Activated CD8-positive, alpha-beta memory T cell treated with anti-CD3 and anti-CD28 coated beads for 4 hours (primary cell): ENCODE measurements at places on chromosomes 2 and 18.

DNA sequence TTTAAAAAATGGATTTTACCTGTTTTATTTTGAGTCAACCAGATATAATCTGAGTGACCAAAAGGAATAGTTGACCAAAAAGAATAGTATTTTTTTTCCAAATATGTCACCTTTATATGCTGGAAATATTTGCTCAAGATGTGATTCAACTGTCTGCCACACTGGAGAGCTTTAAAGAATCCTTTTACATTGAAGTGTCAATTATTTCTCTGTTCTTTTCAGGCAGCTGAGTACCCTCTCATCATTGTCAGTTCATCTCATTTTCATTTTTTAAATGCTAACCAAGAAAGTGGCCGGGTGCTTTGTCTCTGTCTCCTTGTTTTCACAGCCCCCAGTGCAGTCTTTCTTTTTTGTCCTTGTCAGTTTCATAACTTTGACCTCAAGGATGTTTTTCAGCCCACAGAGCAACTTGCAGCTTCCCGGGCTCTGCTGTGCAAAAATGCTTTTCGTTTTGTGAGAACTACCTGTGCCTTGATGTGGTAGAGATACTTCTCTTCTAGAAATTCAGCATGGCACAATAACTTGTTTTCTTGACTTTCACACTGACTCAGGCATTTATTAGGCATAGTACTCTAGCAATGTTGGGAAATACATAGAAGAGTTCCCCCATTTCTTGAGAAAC, 23.4 kb upstream of the CERS6 start:
- no peak for DNase-seq

GRCh38 chr2:34316788-34317187, 717.7 kb upstream of the FAM98A start:
- DNase-seq: no peak

GRCh38 chr2:20451761-20452499, 5.1 kb downstream of the RHOB start:
- no peak for DNase-seq

DNA sequence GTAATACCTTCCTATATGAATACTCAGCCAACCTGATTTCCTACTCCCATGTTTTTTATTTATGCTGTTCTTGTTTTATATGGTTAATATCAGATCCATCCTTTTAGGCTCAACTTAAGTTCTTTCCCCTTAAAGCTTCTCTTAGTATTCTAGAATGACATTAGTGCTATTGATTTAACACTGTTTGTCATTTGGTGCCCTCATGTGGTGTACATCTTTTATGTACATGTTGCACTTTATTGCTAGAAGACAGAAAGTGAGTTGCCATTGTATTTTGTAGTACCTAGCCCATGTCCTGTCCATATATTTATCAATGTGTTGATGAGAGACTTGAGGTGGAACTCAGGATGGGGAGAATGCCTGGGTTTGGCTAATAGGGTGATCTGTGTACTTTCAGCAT, 2.5 kb downstream of the HTRA2 start:
- no peak for DNase-seq

DNA sequence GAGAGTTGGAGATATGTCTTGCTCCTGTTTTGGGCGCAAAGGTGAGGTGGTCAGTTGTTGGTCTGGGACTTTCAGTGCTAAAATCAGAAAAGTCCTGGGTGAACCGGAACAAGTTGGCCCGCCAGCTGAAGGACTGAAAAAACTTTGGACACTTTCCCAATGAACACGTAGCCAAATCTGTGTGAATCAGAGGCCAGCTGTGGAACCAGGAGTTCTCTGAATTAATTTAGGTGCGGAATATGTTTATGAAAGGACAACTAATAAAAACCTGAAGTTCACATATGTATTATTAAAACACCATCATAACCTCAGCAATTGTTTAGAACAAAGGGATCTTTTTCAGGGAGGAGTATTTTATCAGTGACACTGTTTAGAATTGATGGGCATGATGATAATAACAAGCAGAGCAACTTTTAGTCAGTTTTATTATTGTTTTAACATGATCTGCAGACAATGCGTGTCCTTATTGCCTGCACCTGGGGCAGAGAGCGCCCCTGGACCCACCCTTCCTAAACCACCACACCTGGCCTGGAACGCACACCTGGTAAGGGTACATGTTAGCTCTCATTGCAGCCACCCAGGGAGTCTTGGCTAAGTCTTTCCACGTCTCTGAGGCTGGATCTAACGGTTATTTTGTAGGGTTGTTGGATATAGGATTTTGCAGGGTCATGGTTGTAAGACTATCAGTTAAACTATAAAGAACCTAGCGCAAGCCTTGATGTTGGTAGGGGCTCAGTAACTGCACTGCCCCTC, 9.9 kb upstream of the ODC1 start:
- DNase-seq: no peak

GRCh38 chr2:135005753-135006152, 41.5 kb downstream of the MAP3K19 start:
- DNase-seq: no peak

DNA sequence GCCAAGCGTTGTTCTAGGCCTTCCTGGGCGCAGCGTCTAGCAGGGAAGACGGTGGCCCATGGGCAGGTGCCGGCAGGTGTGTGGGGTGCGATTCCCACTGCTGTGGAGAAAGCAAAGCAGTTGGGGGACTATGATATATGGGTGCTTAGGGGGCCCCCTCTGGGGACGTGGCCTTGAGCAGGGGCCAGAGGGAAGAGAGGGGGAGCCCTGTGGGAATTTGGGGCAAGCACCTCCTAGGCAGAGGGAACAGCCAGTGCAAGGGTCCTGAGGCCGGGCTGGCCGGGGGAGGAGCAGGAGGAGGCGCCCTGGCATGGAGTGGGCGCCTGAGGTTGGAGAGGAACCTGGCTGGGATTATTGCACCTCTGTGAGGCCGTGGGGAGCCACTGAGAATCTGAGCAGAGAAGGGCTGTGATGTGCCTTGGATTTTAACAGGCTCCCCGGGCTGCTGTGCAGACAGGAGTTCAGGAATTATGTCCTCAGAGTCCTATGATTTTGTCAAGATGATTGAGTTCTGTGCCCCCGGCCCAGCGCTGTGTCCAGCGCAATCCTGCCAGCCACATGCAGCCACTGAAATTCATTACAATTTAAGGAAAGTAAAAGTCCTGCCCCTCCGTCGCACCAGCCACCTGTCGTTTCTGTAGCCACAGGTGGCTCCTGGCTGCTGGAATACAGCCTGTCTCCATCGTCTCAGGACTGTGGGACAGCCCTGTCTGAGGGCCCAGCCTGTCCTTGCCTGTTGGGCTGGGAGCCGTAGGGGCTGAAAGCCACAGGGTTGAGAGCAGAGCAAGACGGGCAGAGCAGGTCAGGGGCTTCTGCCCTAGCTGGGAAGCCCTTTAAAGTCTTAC, 9.1 kb upstream of the KLHL30 start:
- DNase-seq: no peak

GRCh38 chr2:234462218-234462992, 34.5 kb downstream of the ARL4C start:
- no peak for DNase-seq

- no peak for DNase-seq
Measured at GRCh38 chr18:57439609-57439968, 4.4 kb downstream of the ONECUT2 start.

GRCh38 chr2:7510353-7510752, 593.1 kb downstream of the RNF144A start:
- DNase-seq: no peak

DNA sequence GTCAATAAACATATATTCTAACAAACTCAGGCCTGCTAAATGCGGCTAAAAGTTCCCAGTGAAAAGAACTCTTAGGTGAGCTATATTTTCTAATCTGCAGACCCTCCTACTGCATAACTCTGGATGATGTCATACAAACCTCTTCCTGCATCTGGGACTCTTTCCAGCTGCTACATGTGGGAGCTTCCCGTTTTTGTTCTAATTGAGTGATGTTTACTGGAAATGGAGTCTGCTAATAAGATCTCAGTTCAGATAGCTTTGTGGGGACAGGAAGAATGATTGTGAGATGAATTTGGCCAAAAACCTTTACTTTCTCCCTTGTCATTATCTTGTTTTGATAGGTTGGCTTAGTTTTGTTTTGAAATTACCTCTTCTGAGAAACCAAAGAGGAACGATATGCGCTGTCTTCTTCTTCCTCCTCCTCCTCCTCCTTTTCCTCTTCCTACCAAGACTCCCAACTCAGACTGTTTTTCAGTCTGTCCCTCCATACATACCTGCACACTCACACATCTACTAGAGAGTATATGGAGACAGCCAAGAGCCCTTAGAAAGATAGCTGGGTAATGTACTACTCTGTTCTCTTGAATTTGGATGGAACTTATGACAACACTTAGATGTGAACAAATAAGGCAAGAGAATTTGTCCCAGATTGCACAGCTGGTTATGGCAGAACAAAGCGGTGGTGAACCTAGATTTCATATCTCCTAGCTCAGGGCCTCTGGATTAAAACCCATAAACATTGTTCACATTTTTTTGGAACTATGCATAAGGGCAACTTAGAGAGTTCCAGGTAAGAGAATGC, 39.8 kb upstream of the AAK1 start:
- no peak for DNase-seq

GRCh38 chr2:138267161-138267901, 234.2 kb upstream of the SPOPL start:
- no peak for DNase-seq

GRCh38 chr2:200330351-200331060, 24.0 kb downstream of the SPATS2L start:
- no peak for DNase-seq

DNA sequence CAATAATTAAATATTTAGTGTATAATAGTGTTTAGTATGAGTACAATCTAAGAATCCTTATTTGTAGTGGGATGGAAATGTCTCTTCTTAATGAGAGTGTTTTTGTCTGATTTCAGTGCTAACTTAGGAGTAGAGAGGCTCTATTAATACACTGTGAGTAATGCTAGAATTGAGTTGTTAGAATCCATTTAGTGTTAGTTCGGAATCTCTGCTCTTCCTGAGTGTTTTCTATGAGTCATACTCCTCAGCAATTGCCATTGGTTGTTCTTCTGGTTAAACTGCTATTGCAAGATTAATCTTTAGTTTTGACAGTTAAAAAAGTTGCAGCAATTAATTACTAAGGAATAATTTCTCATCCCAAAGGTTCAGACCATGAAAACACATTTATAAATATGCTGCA, 828.6 kb upstream of the POU3F3 start:
- DNase-seq: no peak

DNA sequence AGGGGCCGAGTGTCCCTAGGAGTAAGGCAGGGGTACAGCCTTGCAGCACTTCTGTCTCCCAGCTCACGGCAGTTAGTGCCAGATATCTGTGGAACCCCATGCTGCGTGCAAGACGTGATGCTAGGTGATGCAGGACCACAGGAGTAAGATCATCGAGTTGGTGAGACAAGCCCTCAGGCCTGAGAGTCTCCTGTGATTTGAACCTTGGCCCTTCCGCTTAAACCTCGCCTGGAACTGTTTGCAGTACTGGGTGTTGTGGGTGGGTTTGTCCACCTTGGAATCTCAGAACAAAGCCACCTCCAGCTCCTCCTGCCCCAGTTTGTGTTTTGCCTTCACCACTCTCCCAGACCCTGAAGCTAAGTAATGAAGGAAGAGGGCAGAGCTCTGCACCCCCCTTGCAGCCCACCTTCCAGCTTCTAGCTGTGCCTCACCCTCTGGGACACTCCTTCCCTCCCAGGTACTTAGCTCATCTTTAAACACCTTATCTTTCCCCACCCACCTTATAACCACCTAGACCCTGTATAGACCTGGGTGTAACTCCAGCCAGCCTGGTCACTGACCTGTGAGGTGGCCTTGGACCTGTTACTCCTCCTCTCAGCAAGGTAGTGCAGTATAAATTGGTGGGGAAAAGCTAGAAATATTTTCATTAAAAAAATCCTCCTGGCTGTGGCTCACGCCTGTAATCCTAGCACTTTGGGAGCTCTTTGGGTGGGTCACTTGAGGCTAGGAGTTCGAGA, 6.6 kb downstream of the CNNM4 start:
- no peak for DNase-seq

- no peak for DNase-seq
Measured at GRCh38 chr2:29817801-29818680, 103.3 kb downstream of the ALK start.
